ENCODE measurements at places on chromosomes 5 and 9.

- no peak for DNase-seq
Observed at GRCh38 chr5:127112347-127112864, 39.1 kb upstream of the C5orf63 start.

DNA sequence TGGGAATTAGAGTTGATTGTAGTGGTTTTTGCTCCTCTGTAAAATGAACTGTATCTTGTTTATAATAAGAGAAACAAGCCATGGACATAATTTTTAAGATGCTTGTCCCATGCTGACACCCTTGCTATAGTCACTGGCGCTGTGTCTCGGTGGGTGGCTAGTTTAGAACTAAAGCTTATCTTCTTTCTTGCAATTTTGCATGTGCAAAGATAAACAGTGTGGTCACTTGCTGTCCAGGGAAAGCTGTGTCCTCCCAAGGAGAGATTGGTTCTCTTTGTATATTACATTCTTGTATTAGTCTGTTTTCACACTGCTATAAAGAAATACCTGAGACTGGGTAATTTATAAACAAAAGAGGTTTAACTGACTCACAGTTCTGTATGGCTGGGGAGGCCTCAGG, 143.8 kb downstream of the MELK start:
- no peak for DNase-seq

DNA sequence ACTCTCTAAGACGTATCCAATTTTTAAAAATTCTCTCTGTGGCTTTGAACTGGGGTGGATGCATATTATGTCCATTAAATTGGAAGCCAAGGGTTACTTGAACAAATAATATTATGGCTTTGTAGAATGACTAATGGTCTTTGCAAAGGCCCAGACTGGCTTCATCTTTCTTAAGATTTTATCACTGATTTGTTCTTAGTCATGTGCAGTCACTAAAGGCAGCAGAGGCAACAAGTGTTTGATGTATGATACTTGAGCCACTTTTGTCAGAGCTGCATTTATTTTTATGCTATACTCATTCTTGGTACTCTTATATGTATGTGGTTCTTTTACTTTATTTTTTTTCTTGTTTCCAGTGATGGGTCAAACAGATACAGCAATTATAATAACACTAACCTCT, 152.2 kb downstream of the NR2F1-AS1 start:
- no peak for DNase-seq

- no peak for DNase-seq
Observed at GRCh38 chr5:53983568-53984460, 326.6 kb downstream of the ARL15 start.

DNA sequence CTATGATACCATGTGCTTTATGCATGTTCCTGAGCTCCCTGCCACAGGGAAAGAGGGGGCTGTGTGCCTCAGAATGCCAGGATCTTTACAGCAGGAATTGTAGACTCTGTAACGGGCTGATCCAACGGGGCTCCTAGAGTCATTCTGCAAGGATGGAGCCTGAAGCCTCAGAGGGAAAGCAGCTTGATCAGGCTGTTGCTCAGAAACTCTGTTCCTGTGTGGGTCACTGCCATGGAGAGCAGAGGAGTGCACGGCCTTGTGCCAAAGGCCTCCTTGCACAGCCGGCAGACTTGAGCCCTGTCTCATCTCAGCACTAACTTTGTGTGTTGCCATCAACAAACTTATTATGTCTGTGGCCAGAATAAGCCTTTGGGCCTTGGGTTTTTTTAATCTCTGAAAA, 51.8 kb downstream of the AMBP start:
- no peak for DNase-seq

- no peak for DNase-seq
Observed at GRCh38 chr5:126718236-126718868, 58.6 kb upstream of the LMNB1 start.

All from activated naive CD8-positive, alpha-beta T cell treated with anti-CD3 and anti-CD28 coated beads, Interleukin-2, amount 50 U/mL, for 16 hours (primary cell).